ENCODE measurements at places on chromosomes 3 and 15.

DNA sequence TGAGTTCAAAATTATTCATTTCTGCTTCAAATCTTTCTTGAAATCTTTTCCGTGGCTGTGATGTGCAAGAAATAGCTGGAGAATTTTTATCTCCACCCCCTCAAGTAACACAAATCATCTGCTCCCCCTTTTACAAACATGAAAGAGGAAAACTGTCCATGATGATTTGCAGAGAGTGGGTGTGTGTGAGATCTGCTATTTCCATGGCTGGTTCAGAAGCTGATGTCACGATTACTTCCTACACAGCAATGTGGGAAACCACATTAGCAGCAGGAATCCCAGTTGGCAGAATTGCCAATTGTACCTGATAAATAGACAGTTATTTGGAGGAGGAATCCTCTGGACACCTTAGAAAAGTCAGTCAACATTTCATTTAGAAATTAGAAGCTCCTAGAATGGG lies 75.2 kb upstream of the GRM7 start:
- no peak for DNase-seq

DNA sequence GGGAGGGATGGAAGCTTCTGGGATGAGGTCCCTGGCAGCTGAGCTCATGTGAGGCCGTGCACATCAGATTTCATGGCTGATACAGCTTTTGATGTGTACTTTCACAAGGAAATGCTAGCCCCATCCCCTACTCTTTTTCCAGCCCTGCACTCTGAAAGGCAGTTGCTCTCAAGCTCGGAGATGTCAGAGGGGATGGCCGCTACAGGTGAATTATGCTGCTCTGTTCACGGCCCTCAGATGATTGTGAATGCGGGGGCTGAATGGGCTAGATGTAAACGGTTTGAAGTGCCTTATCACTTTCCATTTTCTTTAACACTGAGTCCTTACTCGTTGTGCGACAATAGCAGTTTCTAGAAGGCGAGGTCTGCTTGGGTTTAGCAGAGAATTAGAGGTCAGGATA lies 88.0 kb upstream of the RASGRF1 start:
- DNase-seq = no peak

DNA sequence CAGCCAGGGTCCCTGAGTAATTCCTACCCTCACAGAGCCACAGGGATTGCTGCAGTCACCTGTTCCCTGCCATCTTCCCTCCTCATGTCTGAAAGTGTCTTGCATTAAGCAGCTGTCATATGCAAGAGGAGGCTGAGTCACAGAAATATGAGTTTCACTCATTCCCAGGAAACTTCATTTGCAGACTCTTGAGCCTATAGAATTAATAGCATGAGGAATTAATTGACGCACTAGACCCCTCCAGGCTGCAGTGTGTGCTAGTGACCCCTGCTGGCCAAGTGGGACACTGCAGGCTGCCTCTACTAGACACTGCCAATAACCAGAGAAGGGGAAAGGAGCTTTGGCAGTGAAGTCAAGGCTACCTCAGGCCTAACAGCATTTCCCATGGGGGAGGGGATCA lies 50.6 kb upstream of the SLC6A1 start:
- DNase-seq = no peak

- DNase-seq = no peak
Observed at GRCh38 chr3:129745253-129745652, 138.8 kb upstream of the PLXND1 start.

DNA sequence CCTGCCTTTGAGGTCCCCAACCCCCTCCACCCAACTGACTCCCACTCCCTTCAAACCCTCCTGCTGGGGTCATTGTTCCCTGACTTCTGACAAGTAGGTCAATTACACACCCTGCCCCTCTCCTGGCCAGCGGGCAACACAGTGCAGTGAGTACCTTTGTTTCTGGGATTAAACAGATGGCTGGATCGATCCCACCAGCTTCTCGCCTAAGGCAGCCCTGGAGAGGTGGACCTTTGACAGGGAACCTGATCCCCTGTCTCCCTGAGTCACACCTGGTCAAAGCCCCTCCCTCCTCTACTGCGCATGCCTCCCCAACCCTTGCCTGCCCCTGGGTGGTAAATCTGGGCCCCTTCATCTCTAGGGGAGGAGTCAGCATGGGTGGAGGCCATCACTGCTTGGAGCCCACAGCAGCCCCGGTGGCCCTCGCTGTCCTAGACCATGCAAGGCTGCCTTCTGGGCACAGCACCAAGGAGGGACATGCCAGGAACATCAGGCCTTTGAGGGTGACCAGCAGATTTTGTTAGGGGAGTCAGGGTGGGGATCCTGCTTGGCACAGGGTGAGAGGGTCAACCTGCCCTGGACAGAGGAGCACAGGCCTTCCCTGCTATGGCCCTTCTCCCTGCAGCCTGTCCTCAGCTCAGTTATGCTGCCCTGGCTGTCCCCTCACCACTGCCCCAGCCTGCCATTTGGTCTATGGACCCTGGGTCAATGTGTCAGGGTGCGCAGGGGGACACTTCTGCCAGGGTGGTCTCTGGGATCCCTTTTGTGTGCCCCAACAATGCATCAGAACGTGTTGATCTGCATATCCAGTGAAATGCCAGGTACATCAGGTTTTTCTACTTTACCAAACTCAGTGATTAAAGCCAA lies 9.8 kb upstream of the PRR23E start:
- DNase-seq = no peak

GRCh38 chr3:46883054-46883829 lies 5.7 kb downstream of the PTH1R start:
- no peak for DNase-seq

GRCh38 chr3:196604548-196604947 lies 34.9 kb upstream of the NRROS start:
- DNase-seq = peak; percentile 48

All from DMS153 (cell line).